ENCODE measurements at places on chromosomes 7 and 10. TPM values are rescaled to one million over a fixed set of nuclear protein-coding genes. Genes with fewer than 3 reads are reported as not detected.

- no peak for DNase-seq
Observed at GRCh38 chr10:130878131-130878530, 433.4 kb downstream of the TCERG1L start.

GRCh38 chr10:11113156-11113555 lies 95.5 kb downstream of the CELF2 start:
- peak; percentile 20 for DNase-seq

GRCh38 chr10:133438711-133439273 lies 14.4 kb upstream of the SPRN start:
- DNase-seq, result peak; percentile 16

DNA sequence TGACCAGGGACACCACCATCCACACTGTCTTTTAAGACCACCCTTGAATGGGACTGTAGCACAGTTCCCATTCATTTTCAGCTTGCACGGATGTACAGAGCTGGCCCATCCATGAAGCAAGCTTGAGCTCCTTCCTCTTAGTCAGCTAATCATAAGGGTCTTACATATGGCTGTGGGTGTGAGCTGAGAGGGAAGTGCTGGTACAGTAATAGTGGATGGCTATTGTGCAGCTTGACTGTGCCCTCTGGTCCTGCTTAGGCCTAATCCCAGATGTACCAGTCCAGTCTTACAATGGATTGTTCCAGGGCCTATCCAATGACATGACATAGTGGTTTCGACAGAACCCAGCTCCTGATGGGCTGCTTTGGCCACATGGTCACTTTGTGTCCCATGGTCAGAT lies 96.9 kb upstream of the ZNF438 start:
- no peak for DNase-seq

- no peak for DNase-seq
Observed at GRCh38 chr7:28723336-28723735, 234.8 kb downstream of the TRIL start.

GRCh38 chr10:78924319-78925003 lies 144.3 kb upstream of the ZMIZ1 start:
- no peak for DNase-seq

GRCh38 chr7:108722561-108722960 lies 152.9 kb downstream of the DNAJB9 start:
- DNase-seq, result no peak

EBLN1 gene
- polyA plus RNA-seq, result not detected

TMEM270 gene
- not detected for polyA plus RNA-seq

MYO1G gene
- 185 TPM for polyA plus RNA-seq

Data from GM12878 (cell line).